ENCODE measurements at places on chromosomes 7 and 10.

DNA sequence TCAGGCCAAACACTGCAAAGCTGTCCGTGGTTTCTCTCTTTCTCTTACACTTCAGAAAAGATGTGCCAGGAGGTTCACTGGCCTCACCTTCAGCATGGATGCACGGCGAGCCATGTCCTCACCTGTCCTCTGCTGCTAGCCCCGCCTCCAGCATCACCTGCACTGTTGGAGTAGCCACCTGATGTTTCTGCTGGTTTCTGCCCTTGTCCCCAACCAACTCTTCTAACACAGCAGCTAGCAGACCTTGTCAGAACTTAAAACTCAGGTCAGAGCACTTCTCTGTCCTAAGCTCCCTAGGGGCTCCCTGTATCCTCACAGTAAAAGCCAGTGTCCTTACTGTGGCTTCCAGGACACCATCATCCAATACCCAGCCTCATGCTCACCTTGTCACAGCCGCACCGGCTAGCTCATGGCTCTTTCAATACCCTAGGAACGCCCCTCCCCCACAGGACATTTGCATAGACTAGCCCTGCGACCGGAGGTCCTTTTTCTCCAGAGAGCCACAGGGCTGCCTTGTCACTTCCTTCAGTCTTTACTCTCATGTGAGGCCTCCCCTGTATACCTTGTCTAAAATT, 15.2 kb downstream of the PALD1 start:
- no peak for DNase-seq

GRCh38 chr10:58517081-58517480, 4.4 kb downstream of the BICC1 start:
- no peak for DNase-seq

- DNase-seq = no peak
Measured at GRCh38 chr10:131804551-131805295, 96.1 kb upstream of the PPP2R2D start.

GRCh38 chr7:105673367-105674084, 92.2 kb upstream of the EFCAB10 start:
- DNase-seq = no peak

DNA sequence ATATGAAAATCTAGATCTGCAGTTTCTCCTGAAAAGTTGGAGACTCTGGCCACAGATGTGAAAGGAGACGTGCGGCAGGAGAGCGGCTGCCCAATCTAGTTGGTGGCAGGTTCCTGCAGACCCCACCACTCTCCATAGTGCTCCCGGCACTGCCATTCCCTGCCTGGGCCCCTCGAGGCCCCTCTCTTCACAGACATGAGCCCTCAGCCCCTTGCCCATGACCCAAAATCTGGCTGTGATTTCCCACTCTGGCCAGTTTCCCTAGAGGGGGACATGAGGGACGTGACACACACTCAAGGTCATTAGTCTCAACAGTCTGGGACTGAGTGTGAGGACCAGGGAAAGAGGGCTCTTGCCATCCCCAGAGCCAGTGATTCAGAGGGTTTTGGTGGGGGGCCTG, 138.7 kb downstream of the PTPN20 start:
- no peak for DNase-seq

DNA sequence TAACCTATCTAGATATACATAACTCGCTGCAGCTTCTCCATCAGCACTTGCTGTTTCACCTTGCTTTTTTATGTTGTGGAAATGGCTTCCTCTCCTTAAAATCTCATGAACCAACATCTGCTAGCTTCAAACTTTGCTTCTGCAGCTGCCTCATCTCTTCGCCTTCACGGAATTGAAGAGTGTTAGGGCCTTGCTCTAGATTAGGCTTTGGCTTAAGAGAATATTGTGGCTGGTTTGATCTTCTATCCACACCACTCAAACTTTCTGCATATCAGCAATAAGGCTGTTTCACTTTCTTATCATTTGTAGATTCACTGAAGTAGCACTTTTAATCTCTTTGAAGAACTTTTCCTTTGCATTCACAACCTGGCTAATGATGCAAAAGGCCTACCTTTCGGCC, 49.2 kb upstream of the AGR3 start:
- no peak for DNase-seq

DNA sequence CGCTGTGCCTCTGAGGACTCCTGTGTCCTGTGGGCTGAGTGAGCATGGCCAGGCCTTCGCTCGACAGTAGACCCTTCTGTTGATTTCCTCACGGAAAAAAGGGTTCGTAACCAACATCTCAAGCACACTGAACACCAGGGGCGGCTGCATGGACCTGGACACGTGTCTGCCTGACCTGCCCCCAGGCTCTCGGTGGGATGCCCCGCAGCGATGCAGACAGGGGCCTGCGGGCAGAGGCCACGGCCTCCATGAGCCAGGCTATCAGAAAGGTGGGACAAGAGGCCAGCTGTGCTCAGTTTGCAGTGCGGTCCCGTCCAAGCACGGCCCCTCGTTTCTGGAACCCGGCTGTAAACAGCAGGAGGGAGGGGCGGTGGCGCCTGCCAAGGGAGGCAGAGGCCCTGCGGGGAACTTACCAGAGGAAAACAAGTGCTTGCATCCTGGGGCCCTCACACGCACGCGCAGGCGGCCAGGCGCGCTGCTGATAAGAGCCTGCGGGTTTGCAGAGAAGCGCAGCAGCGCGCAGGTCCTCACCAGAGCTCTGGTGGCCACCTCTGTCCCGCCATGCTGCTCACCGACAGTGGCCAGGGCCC, 10.6 kb downstream of the GPR146 start:
- DNase-seq = peak; percentile 19

DNA sequence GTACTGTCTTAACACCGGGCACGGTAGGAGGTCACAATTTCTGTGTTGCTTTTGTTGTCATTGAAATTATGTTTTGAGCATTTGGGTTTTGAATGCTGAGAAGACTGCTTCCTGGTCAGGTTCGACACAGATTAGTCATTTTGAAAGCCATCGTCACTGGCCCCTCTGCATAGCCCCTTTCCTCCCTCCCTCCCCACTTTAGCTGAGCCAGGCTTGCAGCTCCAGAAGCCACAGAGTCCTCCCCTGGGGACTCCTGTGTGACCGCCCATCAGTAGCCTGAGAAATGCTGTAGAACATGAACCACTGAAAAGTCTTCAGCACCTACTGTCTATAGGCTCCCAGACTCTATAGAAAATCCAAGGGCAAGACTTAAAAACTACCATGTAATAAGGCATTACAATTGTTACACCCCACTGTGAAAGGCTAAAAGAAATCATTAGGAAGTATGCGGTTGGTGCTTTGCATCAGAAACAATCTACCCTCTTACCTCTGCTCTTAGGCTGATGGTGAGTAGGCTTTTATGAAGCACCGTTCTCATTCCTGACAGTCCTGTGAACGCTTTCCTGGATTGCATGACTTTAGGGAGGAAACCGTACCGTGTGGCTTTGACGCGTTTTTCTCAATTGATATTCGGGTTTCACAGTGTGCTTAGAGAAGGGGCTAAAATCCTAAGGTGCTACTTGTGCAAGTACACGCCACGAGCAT, 24.8 kb downstream of the JCAD start:
- no peak for DNase-seq

Data from fibroblast of skin of right quadriceps (primary cell).